ENCODE measurements at places on chromosomes 4 and X.
A peak's percentile ranks its signal among the peaks of the same experiment; 100 is the strongest.

DNA sequence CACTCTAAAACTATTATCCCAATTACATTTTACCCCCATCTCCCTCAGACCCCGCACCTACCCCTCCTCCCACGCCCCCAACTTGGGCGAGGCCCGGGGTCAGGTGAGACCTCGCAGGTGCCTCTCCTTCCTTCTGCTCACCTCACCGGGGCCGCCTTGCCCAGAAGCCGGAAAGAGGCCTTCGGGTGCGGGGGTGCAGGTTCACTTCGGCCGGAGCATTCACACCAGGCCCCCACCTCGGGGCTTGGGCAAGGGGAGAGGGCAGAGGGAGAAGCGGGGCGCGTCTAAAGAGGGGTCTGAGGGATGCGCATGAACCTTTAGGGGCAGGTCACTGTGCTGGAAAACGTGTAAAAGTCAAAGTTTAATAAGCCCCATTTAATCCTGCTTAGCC lies 427 bp downstream of the ZNF182 start:
- DNase-seq: no peak

DNA sequence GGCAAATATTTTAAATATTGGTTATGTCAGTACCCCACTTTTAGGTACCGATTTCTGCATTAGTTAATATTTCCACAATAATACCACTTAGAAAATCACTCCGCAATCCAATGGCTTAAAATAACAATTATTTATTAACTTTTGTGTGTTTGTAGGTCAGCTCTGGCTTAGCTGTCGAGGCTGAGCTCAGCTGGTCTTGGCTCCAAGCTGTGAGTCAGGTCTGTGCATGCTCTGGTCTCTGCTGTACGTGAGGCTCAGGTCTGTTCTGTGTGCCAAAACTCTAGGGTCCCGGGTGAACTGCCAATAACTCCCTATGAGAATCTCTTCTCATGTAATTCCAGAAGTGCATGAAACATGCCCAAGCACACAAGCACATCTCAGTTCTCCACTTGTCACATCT lies 245.8 kb upstream of the GK2 start:
- DNase-seq: no peak

DNA sequence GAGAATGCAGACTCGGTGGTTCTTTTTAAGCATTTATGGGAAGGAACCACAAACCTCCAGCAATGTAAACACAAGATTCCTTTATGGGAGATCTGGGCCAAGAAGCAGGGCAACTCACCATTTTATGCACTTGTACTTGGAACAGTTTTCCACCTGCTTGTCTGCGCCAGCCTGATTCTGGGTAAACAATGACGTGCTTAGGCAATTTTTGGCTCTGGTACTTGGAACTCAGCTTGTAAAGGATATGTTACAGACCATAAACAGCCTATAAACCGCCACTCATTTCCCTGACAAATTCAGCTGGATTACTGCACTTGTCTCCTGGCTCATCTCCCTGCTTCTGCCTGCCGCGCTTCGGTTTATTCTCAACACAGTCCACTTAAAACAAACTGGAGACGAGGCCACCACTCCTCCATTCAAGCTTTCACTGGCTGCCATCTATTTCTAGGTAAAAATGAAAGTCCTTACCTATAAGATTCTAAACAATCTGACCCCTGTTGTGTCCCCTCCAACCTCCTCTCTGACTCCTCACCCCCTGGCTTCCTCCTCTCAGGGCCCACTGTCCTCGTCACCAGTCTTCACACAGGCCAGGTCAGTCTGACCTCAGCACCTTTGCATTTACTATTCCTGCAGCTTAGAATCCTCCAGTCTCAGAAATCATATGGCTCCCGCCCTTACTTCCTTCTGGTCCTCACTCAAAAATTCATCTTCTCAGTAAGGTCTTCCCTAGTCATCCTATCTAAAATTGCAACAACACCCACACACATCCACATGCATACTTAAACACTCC lies 205.9 kb upstream of the GALNT7 start:
- peak; percentile 73 for DNase-seq

DNA sequence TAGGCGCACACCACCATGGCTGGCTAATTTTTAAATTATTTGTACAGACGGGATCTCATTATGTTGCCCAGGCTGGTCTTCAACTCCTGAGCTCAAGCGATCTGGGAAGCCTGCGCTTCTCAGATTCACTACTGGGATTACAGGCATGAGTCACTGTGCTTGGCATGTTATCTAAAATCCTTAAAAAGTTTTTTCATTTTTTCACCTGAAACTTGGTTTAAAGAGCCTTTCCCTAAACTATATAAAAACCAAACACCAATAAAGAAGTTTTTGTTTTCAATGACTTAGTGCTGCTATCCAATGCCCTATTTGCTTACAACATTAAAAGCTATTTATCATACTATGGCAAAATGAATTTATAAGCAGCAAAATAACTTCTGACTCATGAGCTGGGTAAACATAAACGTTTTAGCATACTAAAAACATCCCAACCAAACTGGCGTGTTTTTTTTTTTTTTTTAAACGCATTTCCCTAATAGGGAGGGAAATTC lies 127.8 kb downstream of the UBE2K start:
- DNase-seq: no peak

DNA sequence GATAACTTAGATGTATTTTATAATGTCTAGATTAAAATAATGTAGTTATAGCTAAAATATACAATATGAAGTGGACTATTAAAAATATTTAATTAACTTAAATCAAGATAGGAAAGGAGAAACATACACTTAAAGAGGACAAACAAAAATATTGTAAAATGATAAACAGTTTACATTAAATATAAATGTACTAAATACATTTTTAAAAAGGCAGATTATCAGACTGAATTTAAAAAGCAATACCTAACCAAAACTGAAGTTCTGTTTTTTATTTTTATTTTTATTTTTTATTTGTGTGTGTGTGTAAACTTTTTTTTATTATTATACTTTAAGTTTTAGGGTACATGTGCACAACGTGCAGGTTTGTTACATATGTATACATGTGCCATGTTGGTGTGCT lies 811.6 kb upstream of the INTU start:
- DNase-seq: no peak

DNA sequence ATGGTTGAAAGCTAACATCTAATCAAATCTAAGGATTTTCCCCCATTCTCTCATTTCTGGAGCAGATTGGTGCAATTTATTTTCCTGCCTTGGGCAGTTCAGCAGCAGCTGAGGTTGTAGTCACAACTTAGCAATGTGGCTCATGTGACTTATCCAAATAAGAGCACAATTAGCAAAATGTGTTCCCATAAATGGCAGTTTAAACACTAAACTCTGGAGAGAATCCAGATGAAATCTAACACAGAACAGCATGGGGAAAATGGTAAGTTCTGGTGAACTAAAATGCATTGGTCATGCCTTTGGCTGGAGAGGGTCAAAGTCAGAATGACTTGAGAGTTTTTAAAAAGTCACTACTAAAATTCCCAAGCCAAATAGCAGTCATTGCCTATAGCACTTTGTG lies 422.6 kb upstream of the DIPK2B start:
- DNase-seq: no peak

DNA sequence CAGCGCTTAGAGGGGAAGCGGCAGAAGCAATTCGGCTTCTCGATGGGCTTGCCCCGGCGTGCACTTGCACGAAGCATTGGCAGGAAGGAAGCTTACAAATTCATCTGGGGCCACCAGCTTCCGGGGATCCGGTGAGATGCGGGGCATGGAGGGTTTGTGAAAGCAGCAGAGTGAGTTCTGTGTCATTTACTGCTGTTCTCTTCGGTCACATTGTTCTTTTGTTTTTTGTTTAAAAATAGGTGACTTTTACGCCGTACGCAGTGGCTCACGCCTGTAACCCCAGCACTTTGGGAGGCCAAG lies 47.0 kb downstream of the ASMT start:
- no peak for DNase-seq

GRCh38 chrX:112512509-112512908 lies 167.2 kb downstream of the LHFPL1 start:
- DNase-seq: no peak

DNA sequence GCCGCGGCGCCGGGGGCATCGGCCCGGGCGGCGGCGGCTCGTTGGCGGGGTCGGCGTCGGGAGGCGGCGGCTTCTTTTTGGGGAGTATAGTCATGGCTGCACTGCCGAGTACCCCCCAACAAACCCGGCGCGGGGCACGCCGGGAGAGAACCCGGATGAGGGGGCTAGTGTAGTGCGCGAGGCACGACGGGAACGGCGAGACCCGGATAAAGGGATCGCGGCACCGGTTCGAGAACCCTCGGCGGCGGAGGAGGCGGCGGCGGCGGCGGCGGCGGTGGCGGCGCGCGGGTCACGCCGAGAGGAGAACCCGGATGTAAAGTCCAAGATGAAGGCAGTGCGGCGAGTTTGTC lies at the start of gene OTUD5:
Gene OTUD5 (minus strand): TSS at position 131 of the 350 bp plus-strand sequence. CDS start 37 bp downstream, at position 94.
- no peak for DNase-seq

GRCh38 chrX:13689741-13690211 lies 848 bp downstream of the RAB9A start:
- no peak for DNase-seq

- no peak for DNase-seq
These were observed 118.7 kb downstream of the ZIC3 start for GRCh38 chrX:137684591-137684990.

GRCh38 chr4:100889401-100889800 lies 371.6 kb upstream of the EMCN start:
- no peak for DNase-seq

DNA sequence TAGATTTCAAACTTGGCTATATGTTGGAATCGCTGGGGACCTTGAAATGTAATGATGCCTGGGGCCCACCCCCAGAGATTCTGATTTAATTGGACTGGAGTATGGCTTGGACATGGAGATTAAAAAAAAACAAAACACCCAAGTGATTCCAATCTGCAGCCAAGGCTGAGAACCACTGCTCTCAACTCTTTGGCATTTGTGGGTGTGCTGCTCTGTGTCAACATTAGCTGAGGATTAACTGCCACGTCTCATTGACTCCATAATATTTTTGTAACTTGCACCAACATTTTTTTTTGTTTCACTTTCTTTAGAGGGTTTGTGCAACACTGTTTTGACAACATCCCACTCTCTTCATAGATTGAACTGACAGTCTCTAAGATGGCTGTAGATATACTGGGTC lies 41.1 kb upstream of the PDK3 start:
- DNase-seq: no peak

GRCh38 chr4:90078440-90078839 lies 48.8 kb upstream of the CCSER1 start:
- DNase-seq: no peak

DNA sequence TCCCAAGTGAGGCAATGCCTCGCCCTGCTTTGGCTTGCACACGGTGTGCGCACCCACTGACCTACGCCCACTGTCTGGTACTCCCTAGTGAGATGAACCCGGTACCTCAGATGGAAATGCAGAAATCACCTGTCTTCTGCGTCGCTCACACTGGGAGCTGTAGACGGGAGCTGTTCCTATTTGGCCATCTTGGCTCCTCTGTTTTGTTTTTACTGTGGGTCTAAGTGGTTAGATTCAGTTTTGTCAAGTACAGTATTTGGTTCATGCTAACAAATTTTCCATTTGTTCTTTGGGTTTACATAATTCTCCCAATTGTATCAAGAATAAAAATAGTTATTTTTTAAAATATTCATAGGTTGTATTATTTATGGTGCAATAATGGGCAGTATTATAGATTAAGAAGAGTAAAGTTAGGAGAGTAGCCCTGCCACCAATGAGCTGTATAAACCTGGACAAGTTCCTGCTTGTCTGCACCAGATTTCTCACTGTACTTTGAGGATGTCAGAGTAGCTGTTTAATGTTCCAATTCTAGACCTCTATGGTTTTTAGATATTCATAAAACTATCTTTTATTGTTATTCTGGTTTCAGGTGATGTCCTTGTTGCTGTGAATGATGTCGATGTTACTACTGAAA lies 23.4 kb downstream of the INTU start:
- DNase-seq: no peak

- DNase-seq: no peak
These were observed 131.4 kb downstream of the COL25A1 start for GRCh38 chr4:109171070-109171469.

GRCh38 chr4:84378356-84378755 lies 120.7 kb downstream of the NKX6-1 start:
- DNase-seq: no peak

GRCh38 chrX:24886916-24887315 lies 128.8 kb downstream of the ARX start:
- no peak for DNase-seq

GRCh38 chr4:26701786-26702227 lies 117.9 kb downstream of the TBC1D19 start:
- no peak for DNase-seq

GRCh38 chr4:158807691-158808090 lies 38.9 kb downstream of the FNIP2 start:
- no peak for DNase-seq

- DNase-seq: no peak
These were observed 49.8 kb upstream of the KLF3 start for GRCh38 chr4:38614231-38614630.

GRCh38 chrX:13051529-13052172 lies 7.2 kb upstream of the FAM9C start:
- DNase-seq: no peak
